ENCODE measurements at places on chromosomes 11 and 22.

GRCh38 chr22:31130873-31131272, 8.1 kb downstream of the INPP5J start:
- peak; percentile 31 for DNase-seq

- DNase-seq: no peak
These were observed 160.2 kb upstream of the BLID start for GRCh38 chr11:122276221-122276620.

DNA sequence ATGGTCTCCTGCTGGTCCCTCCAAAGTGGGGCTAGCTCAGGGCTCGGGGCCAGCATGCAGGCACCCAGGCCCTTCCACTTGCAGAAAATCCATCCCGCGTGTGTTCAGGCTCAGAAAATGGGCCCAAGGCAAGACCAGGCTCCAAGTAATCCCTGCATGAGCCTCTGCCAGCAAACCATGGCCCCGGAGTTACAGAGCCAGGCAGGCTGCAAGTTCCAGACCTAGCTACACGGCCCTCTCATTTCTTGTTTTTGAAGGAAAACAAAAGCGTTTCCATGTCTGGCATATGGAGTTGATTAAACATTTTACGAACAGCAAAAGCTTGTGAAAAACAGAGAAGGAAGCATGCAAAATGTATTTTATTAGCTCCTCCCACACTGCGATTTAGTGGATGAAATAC, 29.7 kb downstream of the KIAA0930 start:
- DNase-seq: no peak

DNA sequence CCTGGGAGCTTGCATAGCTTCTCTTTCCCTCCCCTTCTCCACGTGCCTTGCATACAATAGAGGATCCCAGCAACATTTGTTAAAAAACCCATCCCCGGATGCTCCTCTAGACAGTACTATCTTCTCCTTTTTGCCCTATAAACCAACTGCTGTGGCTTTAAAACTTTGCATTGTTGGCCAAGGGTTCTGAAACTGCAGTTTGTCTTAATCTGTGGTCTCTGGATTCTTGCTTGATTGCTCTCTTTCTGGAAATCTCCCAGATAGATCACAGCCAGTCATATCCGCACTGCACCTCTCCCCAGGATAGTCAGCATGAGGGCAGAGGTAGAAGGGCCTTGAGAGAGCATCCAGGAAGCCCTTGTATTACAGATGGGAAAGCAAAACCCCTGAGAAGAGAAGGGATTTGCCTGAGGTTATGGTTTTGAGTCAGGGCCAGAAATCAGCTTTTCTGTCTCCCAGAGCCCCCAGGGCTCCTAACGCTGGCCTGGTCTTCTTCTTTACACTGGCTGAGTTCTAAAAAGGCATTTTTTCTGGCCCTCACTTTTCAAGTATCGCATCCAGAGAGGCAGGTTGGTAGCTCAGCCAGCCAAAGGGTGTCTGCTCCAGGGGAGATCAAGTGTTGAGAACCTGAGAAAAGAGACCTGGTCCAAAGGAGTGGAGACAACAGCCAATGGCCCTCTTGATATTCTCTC, 70.6 kb downstream of the ADM start:
- DNase-seq: no peak

DNA sequence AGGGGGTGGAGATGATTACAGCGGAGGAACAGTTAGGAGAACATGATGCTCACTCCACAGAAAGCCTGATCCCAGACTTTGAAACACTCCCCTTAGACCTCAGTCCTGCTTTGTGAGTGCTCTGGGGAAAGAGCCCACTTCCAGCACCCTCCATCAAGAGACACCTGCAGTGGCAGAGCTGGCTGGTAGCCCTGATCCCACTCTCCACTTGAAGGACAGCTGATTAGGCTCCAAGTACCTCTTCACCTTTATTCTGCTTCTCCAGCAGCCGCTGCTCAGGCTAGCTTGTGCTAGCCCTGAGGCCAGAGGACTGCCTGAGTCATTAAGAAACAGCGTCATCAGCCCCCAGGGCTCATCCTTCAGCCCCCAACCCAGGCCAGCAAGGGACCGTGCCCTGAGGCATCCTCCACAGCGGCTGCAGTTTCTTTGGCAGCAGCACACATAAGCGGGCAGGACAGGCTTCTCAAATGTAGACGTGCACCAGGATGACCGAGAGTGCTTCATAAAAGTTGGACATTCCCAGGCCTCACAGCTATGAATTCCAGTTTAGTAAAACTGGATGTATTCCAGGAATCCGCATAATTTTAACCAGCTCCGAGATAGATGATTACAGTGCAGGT, 146.0 kb upstream of the TBCEL start:
- no peak for DNase-seq
